ENCODE measurements at places on chromosomes 3 and 15.

- no peak for DNase-seq
Measured at GRCh38 chr3:117688583-117688982, 979.0 kb downstream of the TUSC7 start.

DNA sequence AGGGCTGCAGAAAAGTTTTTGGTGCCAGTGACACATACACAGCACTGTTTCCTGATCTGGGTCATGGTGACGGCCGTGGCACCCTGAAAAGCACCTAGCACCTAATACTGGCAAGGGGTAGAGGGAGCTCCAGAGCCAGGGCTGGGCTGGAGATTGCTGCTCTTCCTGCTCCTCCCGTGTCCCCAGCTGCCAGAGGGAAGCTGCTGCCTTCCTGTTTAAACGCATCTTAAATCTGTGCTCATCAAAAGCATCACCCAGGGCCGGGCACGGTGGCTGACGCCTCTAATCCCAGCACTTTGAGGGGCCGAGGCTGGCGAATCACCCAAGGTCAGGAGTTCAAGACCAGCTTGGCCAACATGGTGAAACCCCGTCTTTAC is 156.7 kb upstream of the MEF2A start:
- peak; percentile 12 for DNase-seq

DNA sequence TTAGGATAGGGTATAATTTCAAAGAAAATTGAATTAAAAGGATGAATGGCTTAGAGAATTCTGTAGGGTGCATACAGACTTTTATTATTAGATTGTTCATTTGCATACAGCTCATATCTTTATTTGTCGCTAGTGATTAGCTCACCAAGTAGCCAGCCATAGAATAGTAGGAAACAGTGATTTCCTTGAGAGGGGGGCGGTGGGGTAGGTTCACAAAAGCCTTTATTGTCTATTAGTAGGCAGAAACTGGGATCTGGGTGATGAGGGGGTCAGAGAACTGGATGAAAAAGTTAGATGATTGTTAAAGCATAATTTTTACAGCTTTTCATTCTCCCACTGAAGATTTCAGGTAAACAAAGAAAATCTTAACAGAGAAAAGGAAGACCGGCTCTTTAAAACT is 77.6 kb upstream of the RAP2B start:
- no peak for DNase-seq

GRCh38 chr3:69740103-69741021 is 1.1 kb downstream of the MITF start:
- DNase-seq, result peak; percentile 43

DNA sequence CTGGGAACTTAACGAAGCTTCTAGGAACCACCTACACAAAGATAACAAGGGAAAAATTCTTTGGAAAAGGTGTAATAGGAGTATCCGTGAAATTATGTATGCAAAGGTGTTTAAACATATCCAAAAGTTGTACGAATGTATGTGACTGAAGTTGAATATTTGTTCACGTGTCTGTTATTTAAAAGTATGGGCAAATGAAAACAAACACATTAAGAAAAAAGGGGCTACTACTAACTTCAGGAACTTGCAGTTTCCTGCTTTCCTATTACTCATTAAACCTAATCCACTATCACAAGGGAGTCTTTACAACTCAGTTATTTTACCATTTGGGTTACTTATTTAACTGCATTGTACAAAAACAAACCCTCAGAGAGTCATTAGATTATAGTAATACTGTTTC is 33.9 kb upstream of the GRAMD1C start:
- DNase-seq, result no peak

GRCh38 chr3:120795017-120795648 is 52.6 kb downstream of the GTF2E1 start:
- DNase-seq, result peak; percentile 64

DNA sequence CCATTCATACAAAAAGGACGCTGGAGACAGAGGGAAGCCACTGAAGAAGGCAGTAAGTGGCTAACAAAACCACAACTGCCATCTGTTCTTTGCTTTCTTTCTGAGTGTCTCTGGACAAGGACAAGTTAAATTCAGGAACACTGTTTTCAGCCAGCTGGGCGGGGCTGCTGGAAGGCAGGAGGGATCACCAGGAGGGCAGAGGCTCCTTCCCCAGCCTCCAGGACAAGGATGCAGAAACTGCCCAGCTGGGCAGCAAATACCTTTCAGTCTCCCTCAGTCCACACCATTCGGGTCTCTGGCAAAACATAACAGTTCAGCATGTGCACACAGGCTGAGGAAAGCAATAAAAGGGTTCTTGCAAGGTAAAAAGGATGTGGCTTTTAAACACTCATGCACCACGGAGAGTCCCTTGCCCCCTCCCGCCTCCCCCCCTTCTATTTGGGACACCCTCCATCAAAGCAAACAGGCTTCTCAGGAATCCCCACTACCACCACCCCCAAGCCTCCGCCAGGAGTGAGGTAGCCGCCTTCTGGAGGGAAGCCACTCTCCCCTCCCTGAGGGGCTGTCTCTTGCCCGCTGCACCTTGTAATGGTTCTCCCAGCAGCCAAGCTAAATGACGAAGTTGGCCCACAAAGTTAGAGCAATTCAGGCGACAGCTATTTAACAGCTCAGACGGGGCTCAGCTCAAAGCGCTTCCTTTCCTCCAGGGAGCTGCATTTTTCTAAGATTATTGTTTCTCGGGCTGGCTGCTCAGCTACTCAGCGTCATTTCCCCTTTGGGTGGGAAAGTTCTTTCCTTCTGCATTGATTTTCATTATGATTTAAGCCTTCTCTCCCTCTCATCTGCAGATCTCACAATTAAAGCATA is 3.8 kb downstream of the HEG1 start:
- no peak for DNase-seq

DNA sequence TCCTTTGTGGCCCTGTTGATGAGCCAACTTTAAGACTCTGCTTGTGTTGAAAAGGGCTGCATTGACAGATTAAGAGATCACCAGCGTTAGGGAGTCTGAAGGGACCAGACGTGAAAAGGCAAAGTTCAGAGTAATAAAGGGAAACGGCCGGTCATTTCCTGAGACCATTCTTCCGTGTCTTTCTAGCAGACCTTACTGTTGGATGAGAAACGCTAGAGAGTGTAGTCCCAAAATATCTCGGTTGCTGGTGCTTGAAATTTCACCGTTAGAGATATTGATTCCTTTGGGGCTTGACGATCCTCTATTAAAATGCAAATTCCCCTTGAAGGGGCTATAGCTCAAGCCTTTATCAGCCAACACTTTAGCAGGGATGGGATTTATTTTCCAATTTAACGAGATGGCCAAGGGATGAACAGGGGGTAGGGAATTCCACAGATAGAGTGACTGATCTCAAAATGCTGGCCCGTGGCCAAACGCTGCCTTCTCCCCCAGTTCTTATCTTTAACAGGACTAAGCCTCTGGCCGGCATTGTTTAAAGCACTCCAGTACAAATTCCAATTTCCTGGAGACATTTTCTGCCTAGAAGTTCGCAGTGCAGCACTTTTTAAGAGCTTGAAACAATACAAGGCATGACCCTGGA is 250.4 kb downstream of the TJP1 start:
- DNase-seq, result peak; percentile 51

DNA sequence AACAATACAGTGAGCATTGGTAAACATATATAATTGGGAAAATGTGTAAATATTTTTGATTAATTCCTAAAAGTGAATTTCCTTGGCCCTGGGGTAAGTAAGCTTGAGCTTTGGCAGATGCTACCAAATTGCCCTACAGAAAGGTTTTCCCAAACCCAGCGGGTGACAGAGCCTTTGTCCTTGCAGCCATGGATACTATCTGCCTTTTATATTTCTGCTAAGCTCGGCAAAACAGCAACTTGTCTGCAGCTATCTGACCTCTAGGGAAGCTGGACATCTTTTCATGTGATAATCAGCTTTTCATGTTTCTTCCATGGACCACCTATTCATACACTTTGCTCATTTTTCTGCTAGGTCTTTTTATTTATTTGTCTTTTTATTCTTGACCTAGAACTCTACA is 64.7 kb upstream of the SEC22A start:
- no peak for DNase-seq

DNA sequence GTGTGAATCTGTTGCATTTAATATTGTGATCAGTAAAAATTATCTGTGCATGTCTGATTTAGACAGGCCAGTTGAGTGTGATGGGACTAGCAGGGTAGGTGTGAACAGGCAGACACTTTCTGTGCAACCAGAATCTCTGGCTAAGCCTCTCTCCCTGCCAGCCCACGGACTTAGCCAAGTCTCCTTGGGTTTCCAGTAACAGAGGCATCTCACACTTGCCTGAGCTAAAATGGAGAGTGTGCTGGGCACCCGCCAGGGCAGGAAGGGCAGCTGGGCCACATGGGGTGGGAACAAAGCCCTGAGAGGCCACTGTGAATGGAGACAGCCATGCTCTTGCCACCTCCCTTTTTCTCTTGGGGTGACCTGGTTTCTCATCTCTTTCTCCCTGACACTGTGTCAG is 12.5 kb upstream of the RPS27L start:
- no peak for DNase-seq

GRCh38 chr3:39025222-39025970 is 26.3 kb downstream of the SCN11A start:
- no peak for DNase-seq

- no peak for DNase-seq
Measured at GRCh38 chr3:27079427-27080257, 289.5 kb downstream of the NEK10 start.

- DNase-seq, result no peak
Measured at GRCh38 chr15:101206176-101206591, 45.7 kb downstream of the CHSY1 start.

- no peak for DNase-seq
Measured at GRCh38 chr3:151012753-151013152, 40.2 kb upstream of the CLRN1 start.

DNA sequence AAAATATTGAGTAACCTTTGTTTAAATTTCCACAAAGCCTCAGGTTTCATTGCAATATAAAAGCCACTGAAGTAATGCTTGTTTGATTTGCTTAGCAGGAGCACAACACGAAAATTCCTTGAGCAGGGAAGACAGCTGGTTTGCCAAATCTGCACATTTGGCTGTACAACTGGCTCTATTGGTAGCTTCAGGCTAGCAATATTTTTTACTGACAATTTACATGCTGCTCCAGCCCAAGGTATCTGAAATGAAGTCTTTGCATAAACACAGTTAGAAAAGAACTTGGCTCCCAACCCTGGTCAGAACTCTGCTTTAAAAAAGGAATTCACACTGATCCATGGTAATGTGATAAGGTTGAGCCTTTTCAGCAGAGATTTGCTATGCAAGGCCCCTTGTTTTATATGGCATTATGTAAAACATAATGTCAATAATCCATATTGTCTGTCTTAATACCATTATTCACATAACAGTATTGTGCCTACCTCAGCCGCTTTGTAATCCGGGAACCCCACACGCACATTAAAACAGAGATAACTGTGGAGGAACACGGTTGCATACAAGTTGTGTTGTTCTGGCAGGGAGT is 55.7 kb upstream of the CHL1 start:
- no peak for DNase-seq

GRCh38 chr3:124137216-124137615 is 145.3 kb upstream of the ROPN1 start:
- DNase-seq, result no peak

DNA sequence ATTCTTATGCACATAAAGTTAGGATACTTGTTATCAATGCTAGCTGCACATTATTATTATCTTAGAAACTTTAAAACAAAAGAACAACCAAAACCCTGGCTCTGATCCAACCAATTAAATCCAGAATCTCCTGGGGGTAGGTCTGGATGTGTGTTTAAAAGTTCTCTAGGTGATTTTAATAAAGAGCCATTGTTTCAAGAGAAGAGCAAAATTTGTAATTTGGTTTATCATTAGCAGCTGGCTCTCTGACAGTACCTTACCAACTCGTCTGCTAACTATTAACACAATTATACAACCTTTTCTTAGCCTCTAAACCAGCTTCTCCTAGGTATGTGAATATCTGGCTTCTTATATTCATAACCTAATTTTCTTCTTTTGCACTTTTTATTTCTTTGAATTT is 68.9 kb downstream of the IFT80 start:
- DNase-seq, result no peak

DNA sequence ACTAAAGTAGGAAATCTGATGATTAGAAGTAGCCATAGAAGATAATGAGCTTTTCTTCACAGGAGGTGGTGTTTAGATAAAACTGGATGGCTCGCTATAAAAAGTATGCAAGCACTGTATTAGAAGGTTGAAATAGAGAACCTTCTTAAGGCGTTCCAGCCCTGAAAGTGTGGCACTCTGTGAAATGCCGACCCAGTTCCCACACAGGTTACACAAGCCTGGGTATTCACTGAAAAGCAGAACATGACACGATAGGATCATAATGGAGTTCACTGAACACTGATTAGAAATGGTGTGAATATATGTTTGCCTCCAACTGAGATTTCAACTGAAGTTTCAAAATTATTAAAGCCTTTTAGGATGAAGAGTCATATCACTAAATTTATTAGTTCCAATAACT is 15.0 kb upstream of the LRRC34 start:
- DNase-seq, result no peak

DNA sequence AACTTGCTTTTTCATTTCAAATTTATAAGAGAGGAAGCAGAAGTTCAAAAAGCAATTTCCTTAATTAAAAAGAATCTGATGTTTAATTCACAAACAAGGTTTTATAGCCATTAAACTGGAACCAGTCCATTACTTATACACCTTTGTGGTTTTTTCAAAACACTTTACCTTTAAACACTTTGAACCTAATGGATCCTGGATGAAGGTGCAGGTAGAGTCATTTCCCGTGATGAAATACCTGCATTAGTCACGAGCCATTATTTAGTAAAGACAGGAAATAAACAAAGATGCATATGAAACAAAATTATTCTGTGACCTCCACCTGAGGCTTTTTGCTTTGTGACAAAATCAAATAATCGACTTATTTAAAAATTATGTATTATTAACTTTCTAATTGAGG is 341.7 kb upstream of the UBE2E2 start:
- no peak for DNase-seq

- DNase-seq, result no peak
Measured at GRCh38 chr15:38408576-38408975, 45.4 kb upstream of the FAM98B start.

DNA sequence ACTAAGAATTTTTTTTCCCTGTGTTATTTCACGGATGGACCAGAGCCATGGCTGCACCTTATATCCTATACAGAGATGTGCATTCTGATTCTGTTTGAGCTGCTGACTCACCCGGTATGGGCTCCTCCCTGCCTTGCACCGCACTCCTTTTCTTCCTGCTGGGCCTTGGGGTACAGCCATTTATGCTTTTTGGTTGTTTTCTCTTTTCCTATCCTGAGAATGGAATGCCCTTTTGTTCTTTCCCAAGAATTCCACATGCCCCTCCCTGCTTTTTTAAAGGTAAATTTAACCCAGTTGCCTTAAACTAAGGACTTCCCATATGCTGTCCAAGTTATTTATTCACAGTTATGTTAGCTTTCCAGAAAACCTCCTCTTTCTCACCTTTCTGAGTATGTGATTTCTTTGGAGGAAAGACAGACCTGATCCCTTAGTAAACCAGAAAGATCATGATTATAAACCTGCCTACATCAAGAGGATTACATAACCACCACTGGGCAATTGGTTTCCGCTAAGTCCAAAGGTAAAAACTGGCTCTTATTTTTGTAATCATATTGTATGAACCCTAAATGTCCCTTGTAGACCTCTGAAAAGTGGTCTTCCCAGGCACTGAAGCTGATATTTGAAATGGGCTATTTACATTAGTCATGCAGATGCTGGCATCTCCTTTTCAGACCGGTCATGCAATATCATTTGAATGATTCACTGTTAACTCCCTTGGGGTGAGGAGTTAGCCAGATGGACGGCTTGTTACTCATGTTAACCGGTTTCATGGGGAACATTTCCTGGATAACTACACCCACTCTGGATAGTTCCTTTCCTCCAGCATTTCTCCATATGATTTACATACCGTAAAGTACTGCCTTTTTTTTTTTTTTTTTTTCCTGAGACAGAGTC is 45.5 kb downstream of the TMOD3 start:
- DNase-seq, result peak; percentile 95
